ENCODE measurements at places on chromosomes 2 and 18.

DNA sequence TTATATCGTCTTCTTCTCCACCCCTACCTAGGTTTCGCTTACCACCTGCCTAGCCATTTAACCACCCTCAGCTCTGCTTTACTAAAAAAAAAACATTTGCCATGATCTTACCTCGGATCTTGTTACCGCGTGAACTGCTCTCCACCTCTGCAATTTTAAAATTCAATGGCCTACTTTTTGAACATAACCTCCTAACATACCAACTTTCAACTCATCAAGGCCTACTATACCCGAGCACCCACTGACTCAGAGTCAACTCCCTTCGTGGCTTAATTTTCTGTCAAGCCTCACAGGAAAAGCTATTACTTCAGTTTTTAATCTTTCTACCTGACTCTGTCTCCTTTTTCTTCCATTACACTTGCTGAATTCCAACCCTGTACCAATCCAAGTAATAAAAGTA, 55.7 kb downstream of the ATAD2B start:
- DNase-seq, result no peak

DNA sequence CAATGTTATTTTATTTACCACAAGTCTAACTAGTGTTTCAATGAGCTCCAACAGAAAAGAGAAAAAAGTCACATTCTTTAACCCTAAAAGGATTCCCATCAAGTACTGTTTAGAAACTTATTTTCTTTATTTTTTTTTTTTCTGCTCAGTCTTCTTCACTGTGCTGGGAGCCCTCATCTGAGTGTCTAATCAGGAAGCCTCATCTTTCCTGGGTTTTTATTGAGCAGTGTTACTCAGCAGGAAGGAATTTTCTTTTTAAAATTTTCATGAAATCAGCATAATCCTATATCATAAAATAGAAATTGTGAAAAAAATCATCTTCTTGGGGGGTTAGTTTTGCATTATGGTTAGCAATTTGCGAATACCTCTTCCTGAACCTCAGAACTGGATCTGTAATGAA, 453.8 kb downstream of the CDH2 start:
- DNase-seq, result peak; percentile 62

DNA sequence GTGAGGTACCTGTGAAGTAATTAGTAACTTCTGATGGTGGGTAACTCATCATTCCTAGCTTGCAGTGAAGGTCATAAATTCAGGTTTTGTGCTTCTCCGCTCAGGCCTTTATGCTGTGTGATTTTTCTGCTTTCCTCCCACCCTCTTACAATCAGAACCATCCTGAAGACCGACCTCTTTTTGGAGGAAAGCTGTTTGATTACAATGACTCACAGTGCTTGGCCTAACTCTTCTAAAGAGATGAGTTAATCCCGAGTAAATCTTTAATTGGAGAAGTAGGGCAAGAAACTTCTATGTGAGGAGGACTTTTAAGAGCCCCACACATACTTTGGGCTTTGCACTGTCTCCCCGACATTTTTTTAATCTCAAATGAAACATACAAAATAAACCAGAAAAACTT, 53.1 kb downstream of the TTC27 start:
- DNase-seq, result no peak

- no peak for DNase-seq
Observed at GRCh38 chr2:206054952-206055351, 31.0 kb downstream of the INO80D start.

DNA sequence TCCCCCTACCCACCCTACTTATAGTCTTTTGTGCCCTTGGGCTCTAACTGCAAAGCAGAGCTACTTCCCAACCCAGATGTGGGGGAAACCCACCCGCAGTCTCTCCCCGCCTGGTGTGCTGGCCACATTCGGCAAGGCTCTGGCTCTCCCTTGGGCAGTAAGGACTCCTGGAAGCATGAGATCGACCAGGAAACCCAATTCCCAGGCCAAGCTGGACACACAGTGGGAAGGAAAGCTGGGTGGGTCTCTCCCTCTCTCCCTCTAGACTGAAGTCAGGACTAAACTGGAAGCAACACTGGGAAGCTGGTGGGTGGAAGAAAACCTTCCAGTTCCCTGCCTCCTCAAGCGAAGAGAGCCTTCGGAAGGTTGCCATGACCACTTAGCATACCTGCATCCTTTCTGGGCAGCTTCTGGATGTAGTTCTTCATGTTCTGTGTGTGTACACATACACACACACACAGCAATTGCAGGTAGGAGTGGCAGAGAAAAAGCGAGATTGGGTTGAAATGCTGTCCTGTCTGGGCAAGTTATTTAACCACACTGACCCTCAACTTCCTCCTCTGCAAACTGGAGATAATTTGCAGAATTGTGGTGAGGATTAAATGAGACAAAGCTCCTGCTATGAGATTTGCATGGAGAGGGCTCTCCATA, 33.9 kb downstream of the ZBTB7C start:
- DNase-seq, result no peak

- peak; percentile 5 for DNase-seq
Observed at GRCh38 chr18:39772155-39772919, 2182.7 kb upstream of the PIK3C3 start.

DNA sequence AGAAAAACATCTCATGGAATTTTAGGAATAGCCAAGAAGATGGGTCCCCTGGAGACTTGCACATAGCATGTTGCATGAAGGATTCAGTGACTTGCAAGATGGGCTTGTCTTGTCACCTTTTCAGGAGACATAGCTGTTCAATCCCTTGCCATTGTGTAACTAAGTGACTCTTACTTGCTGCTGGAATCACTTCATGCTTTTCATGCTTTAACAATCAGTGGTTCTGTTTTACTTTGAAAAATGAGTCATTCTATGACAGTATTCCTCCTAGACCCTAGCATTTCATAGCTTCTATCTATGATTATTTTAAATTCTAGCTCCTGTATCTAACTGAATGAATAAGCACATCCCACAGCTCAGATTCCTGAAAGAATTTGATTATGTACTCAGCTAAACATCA, 2.8 kb downstream of the KYNU start:
- peak; percentile 55 for DNase-seq

DNA sequence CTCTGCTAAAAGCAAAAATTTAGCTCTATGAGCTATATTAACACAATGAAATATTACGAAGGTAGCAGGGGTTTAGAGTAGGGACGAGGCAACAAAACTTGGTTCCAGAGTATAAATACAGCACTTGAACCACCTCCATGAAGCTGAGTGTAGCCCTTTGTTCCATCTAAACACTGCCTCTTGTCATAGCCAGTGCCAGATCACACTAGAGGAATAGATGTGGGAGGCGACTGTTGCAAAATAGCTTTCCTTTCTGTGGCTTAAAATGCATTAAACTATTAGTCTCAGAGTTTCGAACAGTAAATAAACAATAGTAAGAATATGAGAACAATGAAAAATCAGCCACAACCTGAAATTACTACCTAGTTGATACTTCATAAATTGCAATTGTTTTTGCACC, 29.8 kb downstream of the PIEZO2 start:
- peak; percentile 35 for DNase-seq

GRCh38 chr2:111669928-111670695, 213.9 kb downstream of the ANAPC1 start:
- DNase-seq, result no peak

- DNase-seq, result no peak
Observed at GRCh38 chr2:20309001-20309400, 41.6 kb downstream of the PUM2 start.

GRCh38 chr18:33745871-33746545, 168.0 kb downstream of the ASXL3 start:
- no peak for DNase-seq

DNA sequence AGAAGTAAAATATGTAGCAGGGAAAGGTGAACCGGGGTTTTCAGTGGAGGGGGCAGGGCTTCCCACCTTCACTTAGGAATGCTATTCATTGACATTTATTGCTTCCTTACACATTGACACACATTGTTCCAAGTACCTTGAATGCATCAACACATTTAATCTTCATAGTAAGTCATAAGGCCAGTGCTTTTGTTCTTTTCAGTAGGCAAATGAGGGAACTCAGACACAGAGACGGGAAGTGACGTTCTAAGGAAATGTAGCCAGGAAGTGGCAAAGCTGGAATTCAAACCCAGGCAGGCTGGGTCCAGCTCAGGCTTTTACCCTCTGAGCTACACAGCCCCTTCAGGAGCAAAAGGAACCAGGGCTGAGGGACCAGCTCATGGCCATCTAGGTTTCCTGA, 20.7 kb downstream of the BMP10 start:
- DNase-seq, result no peak

DNA sequence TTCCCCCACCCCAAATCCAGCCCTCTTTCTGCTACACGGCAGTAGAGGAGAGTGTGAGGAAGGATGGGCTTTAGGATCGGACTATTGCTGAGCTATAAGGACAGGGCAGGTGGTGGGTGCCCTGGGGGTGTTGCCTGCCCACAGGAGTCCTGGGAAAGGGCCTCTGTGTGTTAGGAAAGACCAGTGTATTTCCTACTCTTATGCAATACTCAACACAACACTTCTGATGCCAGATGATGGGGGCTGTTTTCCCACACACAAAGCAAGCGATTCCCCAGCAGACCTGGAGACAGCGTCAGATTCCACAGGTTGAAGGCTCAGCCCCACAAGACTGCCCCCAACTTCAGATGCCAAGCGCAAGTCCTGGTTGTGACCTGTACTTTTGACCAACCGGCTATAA, 91.0 kb upstream of the LCLAT1 start:
- DNase-seq, result no peak

DNA sequence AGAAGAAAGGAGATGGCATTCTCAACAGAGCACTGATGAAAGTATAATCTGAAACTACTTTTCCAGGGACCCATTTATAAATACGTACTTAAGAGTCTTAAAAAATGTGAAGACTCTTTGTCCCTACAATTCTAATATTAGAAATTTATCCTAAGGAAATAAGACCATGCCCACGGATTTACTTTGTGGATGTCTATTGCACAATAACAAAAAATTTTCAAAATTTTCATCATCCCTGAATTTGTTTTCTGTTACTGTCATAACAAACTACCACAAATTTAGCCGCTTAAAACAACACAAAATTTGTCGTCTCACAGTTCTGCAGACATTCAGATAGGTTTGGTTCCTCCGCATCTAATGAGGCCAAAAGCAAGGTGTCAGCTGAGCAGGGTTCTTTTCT, 182.3 kb upstream of the SMAD7 start:
- DNase-seq, result no peak

DNA sequence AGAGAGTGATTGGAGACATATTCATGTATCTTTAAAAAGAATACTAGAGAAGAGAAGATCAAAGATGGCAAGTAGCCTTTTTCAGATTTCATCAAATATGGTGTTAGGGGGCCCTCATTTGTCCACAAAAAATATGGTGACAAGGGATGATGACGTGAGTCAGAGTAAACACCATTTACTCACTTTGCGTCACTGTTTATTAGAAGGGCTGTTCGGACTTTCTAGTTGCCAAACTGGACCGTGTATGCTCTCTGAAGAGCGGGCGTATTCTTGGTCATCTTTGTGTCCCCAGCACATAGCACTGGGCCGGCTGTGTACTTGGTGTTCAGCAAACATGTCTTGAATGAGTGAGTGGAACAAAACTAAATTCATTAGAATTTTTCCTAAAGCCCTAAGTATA, 37.5 kb downstream of the TTC39C start:
- DNase-seq, result no peak

DNA sequence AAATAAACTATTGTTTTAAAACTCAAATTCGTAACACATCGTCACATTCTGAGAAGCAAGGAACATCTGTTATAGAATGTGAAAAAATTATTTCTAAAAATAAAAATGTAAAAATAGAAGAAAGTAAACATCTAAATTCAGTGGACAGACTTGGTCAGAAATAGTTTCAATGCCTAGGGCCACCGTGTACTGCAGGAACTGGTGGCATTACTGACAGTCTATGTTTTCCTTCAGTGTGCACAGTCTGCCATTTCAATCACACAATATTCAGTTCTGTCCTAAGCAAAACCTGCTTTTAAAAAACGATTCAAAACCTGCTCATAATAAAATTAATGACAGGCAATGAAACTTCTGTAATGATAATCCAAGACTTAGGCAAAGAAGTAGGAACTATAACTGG, 190.1 kb downstream of the ERBB4 start:
- no peak for DNase-seq

- DNase-seq, result no peak
Observed at GRCh38 chr2:144254342-144255235, 265.3 kb downstream of the ZEB2 start.

GRCh38 chr2:201858281-201859184, 52.2 kb downstream of the CDK15 start:
- DNase-seq, result peak; percentile 49

GRCh38 chr18:75110846-75111415, 98.0 kb downstream of the PTGR3 start:
- DNase-seq, result no peak

DNA sequence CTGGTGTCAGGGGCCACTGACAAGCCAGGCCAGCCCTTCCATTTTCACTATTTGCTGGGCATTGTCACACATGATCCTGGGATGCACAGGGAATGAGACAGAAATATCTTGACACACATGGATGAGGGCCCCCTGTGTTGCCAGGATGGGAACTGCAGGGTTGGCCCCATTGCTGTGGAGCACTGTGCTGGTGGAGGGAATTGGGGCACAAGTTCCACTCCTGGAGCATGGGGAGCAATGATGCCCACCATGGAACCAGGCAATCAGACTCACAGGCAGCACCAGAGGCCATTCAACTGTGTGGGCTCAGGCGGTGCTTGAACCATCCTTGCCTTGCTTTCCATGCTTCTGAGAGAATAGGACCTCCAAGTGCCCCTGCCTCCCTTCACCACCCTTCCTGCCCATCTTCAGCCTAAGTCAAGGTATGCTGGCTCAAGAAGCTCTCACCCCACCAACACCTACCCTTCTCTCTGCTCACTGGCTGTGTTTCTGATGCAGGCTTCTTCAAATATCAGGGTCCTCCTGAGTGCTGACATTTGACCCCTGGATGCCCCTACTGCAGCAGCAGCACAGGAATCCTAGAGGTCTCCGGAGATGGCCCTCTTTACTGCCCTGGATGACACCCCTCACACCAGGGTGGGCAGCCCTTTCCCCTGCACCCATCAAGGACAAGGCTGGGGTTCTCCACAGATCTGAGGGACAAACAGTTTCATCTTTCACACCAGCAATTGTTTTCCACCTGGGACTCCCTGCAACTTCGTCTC, 11.0 kb downstream of the ADRA2B start:
- DNase-seq, result no peak

GRCh38 chr2:82539280-82539621, 1919.8 kb downstream of the SUCLG1 start:
- DNase-seq, result no peak

- no peak for DNase-seq
Observed at GRCh38 chr2:102508863-102509262, 35.8 kb downstream of the SLC9A4 start.

DNA sequence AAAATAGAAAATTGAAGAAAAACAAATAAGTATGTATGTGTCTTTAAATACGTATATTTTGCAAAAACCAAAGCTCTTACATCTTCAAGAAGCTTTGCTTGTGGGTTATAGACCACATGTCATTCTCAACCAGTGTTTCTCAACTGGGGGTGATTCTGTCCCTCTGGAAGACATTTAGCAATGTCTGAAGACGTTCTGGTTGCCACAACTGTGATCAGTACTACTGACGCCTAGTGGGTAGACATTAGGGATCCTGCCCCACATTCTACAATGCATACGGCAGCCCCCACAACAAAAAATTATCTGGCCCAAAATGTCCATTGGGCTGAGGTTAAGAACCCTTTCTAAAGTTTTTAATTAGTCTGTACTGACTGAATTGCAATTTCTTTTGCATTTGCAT, 48.4 kb downstream of the UNC50 start:
- no peak for DNase-seq

Measured in EL (cell line).